Activated T-cell treated with anti-CD3 and anti-CD28 coated beads, Interleukin-2, amount 50 U/mL, for 1 hour (primary cell): ENCODE measurements at places on chromosomes 12 and 14.

- DNase-seq, result peak; percentile 96
These were observed at the start of gene BTBD7 for GRCh38 chr14:93332853-93333630. Gene BTBD7, minus strand, starts transcription at chr14:93333036. Its CDS starts 36,985 bp downstream, at chr14:93296051.

GRCh38 chr12:68200854-68201253 is 24.8 kb downstream of the IL26 start:
- DNase-seq, result no peak

GRCh38 chr12:124916374-124917134 is 2.1 kb upstream of the UBC start:
- no peak for DNase-seq

- no peak for DNase-seq
These were observed 101.2 kb upstream of the SLC38A2 start for GRCh38 chr12:46473634-46474329.

GRCh38 chr12:46184798-46185595 is 83.8 kb downstream of the SLC38A1 start:
- DNase-seq, result no peak

DNA sequence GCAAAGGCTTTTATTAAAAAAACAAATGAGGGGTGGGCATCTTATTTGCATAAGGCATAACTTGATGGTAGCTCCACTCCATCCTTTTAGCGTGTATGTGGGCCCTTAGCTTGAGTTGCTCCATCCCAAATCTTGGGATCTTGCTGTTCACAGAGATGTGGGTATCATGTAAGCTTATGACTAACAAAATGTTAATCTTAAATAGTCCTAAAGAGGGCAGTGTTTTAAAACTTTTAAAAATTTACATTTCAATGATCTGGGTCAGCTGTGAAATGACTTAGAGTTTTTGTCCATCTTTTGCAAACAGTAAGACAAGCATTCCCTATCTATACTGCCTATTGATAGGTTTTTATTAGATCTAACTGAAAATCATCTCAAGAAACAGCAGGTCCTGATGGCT is 86.0 kb downstream of the SLCO1A2 start:
- no peak for DNase-seq

GRCh38 chr14:59229653-59230406 is 41.4 kb downstream of the DAAM1 start:
- no peak for DNase-seq

- DNase-seq, result no peak
These were observed 4.1 kb upstream of the FAM222A start for GRCh38 chr12:109709401-109709991.

- no peak for DNase-seq
These were observed 58.1 kb downstream of the DAAM1 start for GRCh38 chr14:59246566-59246965.

- DNase-seq, result no peak
These were observed 235.3 kb upstream of the FOXN3 start for GRCh38 chr14:89652352-89652751.

DNA sequence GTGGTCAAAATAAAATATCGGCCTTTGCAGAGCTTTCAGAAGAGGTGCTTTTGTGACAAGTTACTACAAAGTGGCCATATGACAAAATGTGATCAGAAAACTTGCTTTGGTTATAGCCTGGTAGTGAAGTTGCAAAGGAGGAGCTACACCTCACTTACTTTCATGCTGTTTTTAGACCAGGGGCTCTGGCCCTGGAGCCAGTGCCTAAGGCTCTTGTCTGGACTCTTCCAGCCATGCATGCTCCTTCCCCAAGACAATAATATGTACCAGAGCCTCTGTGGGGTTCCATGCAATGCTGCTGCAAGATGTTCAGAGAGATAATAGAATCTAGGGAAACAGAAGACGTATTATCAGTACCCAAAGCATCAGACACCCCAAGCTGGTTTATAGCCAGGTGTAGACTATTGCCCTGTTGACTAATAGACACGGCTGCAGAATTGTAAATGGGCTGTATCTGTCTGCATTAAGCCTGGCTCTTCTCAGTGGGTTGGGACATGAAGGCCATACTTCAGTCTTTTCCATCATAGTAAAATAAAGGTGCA is 88.5 kb downstream of the EGLN3 start:
- DNase-seq, result no peak

- no peak for DNase-seq
These were observed 19.2 kb downstream of the DCAF4 start for GRCh38 chr14:72945356-72946027.

GRCh38 chr12:3202734-3203446 is 125.7 kb downstream of the TSPAN9 start:
- DNase-seq, result peak; percentile 64

DNA sequence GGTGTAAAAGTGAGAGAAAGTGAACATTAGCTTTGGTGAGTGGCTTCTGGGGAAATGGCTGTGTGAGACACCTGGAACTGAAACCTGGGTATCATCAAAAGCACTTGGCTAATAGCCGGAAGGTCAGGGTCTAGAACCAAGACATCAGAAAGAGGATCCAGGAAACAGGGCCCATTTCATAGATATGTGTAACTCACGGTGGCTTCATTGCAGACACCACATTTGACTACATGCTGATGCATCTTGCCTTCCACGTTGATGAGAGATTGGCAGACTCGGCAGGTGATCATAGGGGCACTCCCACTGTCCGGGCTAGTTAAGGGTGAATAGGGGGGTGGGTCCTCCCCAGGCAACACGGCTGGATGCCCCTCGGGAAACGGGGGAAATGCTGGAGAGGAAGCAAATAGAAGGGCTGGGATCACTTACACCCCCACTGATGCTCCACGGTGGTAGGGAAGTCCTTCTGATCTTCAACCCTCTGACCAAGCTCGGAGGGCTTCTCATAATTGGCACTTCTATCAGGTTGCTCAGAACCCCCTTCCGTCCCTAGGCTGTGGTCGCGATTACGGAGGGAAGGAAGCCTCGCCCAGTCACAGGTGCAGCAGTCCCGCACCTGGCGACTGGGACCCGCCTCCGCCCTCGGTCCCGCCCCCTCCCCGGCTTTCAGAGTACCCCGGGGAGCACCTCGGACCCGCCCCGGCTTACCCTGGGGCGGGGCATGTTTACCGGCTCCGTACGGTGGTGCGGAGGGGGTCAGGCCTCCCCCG is 593 bp downstream of the PIP4P1 start:
- no peak for DNase-seq

GRCh38 chr12:111598637-111599452 is at the start of gene ATXN2:
Gene ATXN2, minus strand, starts transcription at chr12:111599315. Its CDS starts 281 bp downstream, at chr12:111599034.
- DNase-seq, result no peak

DNA sequence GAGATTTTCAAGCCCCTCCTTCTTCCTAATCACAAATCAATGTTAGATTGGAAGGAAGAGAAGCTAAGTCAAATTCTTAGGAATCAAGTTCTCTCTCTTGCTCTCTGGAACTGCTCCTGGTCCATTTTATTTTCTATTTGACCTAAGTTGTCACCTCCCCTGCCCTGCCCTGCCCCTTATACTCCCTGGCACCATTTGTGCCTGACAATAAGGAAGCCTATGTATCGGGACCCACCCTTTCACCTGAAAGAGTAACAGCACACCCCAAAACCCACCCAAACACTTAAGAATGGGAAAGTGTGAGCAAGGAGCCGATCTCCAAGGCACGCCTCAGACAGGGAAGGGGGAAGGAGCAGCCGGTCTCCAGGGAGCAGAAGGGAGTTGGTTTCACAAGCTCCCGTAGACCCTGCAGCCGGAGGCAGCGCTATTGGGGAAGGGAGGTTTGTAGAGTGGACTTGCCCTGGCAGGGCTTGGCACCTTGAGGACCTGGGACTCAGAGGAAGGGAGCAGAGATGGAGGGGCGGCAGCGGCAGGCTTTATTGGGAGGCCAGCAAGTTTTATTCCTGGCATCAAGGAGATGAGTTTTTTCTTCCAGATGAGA is 1.6 kb downstream of the LRRC74A start:
- no peak for DNase-seq

DNA sequence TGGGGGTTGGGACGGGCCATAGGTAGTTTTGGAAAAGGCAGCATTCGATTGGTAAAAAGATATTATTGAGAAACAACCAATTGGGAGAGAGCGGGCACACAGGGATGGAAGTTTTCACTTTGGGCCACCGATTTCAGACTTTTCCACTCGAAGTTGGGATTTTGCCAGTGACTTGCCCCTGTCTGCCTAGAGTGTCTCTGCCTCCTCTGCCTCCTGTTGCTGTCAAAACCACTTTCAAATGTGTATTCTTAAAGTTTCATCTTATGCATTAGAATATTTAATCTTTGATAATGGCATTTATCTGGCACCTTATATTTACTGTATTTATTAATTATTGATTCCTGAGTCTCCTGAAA is 182.3 kb downstream of the FUT8 start:
- no peak for DNase-seq

- no peak for DNase-seq
These were observed 12.5 kb downstream of the STYK1 start for GRCh38 chr12:10661338-10661737.

GRCh38 chr12:94769047-94769420 is 118.7 kb upstream of the TMCC3 start:
- DNase-seq, result no peak

DNA sequence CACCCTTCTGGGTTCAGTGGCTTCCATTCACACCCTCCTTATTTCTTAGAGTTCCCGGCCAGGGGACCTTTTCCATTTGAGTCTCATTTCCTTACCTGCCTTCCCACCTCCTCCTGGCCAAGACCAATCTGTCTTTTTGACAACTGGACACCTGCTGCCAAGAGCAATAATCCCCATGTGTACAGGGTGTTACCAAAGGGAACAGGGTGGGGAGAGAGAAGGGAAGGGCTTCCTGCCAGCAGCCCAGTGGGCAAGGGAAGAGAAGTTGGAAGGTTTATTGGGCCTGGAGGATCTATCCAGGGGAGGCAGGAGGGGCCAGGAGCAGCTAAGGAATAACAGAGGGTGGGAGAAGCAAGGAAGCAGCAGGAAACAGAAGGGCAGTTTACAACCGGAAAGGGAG is 346.2 kb downstream of the C12orf75 start:
- no peak for DNase-seq

- DNase-seq, result no peak
These were observed 315.6 kb upstream of the PRKD1 start for GRCh38 chr14:30243207-30243606.

- no peak for DNase-seq
These were observed 283.5 kb downstream of the KSR2 start for GRCh38 chr12:117685110-117685926.

DNA sequence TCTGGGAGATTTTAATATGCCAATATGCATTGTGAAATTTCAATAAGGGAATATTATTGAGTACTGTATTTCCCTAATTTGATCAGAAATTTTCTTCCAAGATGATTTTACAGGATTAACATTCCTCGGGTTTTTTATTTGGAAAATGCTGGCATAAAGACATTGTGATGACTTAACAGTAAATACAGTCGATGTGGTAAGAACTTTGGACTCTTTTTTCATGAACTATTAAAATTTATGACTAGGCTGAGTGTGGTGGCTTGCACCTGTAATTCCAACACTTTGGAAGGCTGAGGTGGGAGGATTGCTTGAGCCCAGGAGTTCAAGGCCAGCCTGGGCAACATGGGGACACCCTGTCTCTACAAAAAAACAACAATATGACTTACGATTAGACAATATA is 197.1 kb upstream of the RASSF8 start:
- no peak for DNase-seq

- no peak for DNase-seq
These were observed 798.0 kb upstream of the MGAT4C start for GRCh38 chr12:87054226-87054625.

DNA sequence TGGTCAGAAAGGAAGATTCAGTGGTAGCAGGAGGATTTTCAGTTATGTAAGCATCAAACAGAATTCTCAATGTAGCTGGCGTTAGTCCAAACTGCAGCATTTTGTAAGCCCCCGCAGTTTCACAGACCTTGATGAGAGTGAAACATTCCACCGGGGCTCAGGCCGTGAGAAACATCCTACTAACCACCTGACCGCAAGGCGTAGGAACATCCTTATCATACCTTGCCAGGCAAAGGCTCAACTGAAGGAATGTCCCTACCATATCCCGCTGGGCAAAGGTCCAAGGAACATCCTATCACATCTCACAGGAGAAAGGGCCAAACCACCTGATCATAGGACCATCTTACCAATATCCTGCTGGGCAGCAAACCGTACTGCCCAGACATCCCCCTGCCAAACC is 624.8 kb upstream of the TMEM132C start:
- DNase-seq, result no peak

- DNase-seq, result no peak
These were observed 202.3 kb upstream of the CDKN3 start for GRCh38 chr14:54194501-54194900.

GRCh38 chr12:50073206-50073605 is 11.9 kb upstream of the SMARCD1 start:
- DNase-seq, result no peak

- DNase-seq, result no peak
These were observed 21.7 kb downstream of the TRAF3 start for GRCh38 chr14:102798926-102799325.

DNA sequence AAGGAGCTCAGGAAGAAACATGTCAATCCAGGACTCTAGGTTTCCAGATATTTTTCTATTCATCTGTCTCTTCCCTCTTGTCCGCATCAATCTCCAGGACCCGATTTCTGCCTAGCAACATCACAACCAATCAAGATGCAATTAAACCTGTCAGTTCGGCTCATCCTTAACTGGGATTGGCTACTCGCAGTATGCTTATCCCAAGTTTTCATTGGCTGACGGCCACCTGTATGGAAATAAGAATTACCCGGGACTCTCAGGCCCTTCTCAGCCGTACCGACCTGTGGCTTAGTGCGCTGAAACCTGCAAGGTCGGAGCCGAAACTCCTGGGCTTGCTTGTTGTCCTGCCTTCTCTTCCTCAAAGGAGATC is 20.4 kb upstream of the ATP5MC2 start:
- no peak for DNase-seq

DNA sequence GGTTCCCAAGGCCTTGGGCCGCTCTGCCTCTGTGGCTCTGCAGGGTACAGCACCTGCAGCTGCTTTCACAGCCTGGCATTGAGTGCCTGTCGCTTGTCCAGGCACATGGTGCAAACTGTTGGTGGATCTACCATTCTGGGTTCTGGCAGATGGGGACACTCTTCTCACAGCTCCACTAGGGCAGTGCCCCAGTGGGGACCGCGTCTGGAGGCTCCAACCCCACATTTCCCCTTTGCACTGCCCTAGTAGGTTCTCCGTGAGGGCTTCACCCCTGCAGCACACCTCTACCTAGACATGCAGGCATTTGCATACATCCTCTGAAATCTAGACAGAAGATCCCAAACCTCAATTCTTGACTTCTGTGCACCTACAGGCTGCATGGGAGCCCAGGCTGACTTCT is 19.2 kb upstream of the ASPG start:
- no peak for DNase-seq

GRCh38 chr12:132850291-132850690 is 21.6 kb upstream of the GOLGA3 start:
- no peak for DNase-seq

DNA sequence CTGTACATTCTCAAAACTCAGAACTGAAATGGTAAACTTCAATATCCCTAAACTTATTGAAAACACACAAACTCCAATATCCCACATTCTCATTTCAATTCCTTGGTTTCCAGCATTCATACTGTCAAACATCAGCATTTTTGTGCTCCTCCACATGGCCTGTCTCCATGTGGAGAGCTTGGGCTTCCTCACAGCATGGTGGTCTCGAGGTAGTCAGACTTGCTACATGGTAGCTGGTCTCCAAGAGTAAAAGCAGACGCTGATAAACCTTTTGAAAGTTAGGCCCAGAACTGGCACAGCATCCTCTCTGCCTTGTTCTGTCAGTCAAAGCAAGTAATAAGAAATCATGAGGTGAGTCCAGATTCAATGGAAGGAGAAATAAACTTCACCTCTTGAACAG is 70.5 kb downstream of the VCPKMT start:
- DNase-seq, result no peak
